ENCODE measurements at places on chromosomes 13 and 19.

DNA sequence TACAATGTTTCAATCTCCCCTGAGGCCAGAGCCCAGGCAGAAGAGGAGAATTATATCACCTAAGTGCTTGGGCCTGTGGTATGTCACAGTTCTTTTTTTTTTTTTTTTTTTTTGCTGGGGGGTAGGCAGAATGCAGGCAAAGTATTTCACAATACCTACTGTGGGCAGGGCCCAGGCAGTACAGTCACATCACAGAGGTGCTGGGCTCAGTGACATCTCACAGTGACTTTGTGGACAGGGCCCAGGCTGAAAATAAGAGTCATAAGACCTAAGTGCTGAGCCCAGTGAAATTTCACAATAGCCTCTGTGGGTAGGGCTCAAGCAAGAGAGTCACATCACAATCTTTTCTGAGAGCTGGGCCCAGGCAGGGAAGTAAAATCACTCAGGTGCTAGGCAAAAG, 15.9 kb upstream of the ZNF208 start:
- DNase-seq: no peak

DNA sequence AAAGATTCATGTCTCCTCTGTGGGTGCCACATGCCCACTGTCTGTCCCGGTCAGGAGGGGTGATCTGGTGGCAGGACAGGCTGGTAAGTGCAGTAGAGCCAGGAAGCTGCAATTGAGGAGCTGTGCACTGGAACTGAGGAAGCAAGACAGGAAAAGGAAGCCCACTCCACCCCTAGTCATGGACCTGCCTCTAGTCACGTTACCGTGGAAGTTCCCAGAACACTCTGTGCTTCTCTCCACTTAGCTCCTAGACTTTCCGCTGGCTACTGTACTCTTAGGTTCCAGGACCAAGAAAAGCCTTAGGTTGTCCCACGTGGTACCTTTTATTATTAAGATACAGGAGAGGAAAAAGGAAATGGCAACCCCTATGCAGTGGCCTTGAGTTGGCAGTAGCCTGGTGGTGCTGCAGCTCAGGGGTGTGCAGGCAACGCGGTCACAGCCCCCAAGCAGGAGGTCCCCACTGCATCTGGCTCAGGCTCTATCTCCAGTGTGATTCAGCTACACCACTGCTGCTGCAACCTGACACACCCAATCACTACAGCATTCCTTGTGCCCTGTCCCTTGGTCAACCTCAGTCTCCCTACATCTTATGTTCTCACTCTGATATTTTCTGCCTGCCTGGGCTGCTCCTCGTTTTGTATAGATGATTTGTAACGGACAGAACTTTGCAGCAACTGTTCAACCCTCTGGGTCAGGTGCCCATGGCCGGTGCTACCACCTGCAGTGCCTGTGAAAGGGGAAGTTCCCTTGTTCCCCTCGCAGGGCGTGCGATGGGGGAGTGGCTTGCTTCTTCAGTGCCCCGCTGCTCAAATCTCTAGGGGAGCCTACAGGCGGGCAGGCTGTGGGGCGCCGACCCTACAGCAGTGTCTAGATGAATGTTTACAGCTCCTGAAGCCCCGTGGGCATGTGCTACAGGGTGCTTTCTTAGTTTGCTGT, 24.4 kb upstream of the GPR12 start:
- DNase-seq: no peak

- no peak for DNase-seq
Measured at GRCh38 chr19:8146877-8147581, 2.4 kb downstream of the FBN3 start.

GRCh38 chr19:38317104-38317612, 1.4 kb upstream of the YIF1B start:
- no peak for DNase-seq

DNA sequence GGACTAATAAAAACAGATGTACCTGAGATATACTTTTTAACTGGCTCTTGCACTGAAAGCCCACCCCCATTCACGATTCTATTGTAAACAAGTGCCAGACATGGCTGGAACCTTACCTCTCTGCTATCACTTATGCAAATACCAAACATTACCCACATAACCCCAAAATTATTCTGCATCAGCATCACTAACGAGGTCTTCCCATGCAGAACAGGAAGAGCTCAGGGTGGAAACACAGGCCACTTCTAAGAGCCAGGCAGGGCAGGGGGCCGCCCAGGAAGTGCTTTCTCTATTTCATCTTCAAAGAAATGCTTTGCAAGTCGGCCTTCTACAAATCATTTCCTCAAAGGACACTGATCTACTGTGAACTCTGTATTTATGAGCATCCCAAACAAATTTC, 7.3 kb downstream of the IRS2 start:
- no peak for DNase-seq

DNA sequence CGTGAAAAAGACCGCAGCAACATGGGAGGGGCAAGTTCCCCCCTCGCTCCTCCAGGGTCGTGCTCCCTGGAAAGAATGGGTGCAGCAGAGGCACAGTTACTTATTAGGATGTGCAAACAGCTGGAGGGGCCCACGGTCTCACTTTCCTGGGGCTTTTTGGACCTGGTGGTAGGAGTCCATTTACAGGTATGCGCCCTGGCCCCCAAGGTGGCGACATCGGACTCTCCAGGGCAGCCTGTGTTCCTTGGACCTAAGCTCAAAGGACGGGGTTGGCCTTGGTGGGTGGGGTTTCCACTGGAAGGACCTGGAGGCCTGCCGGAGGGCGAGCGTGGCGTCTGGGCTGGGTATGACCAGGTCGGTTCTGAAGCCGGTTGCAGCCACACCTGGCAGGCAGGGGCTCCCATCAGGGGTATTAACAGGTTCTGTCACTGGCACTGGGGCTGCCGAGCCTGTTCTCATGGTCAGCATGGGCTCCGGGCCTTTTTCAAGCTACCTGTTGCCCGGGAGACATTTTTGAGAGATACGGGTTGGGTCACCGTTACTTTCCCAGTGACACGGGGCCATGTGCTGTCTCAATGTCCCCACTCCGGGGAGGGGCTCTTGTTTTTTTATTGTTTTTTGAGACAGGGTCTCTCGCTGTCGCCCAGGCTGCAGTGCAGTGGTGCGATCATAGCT, 5.9 kb downstream of the ZFR2 start:
- no peak for DNase-seq

- no peak for DNase-seq
Measured at GRCh38 chr13:27419328-27419727, 5.1 kb upstream of the GTF3A start.

DNA sequence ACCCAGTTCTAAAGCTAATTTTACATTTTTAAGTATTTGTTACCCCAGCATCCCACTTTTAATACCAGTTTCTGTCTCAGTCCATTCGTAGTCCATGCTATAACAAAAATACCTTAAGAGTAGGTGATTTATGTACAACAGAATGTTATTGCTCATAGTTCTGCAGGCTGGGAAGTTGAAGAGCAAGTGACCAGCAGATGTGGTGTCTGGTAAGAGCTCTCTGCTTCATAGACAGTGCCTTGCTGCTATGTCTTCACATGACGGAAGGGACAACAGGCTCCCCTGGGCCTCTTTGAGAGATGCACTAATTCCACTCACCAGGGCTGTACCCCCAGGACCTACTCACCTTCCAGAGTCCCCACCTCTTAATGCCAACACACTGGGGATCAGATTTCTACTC, 96.6 kb downstream of the COL4A2 start:
- DNase-seq: no peak

DNA sequence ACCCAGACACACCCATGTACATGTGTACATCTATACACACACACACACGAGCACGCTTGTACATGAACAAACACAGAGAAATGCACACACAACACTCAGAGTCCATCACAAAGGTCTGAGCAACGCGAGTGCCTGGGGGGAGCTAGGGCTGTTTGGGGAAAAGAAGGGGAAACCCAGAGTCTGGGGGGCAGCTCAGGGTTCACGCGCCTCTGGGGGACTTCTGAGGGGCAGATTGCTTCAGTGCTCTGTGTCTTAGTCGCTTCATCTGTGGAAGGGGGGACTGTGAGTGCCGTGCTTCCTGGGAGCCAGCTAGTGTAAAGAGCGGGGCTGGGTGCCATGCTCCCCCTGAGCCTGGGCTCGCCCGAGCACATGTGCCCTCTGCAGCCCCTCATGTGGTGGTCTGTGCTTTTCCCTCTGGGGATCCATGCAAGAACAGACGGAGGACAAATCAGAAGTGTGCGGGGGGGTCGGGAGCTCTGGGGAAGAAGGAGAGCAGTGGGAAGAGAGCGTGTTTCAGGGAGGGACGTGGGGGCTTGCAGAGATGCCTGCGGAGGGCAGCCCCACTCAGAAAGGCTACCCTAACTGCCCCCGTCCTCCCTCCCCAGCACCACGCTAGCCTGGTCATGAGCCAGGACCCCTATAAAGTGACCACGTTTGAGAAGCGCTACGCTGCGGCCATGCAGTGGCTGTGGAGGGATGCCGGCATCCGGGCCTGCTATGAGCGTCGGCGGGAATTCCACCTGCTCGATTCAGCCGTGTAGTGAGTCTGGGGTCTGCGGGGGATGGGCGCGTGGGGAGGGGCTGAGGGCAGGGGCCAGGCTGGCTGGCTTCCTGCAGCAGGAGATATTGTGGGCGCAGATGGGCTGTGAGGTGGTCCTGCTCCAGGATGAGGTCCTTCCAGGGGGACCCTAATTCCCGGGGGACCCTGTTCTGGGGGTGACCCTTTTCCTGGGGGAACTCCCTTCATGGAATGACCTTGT, 14.0 kb downstream of the GNA15 start:
- DNase-seq: no peak

DNA sequence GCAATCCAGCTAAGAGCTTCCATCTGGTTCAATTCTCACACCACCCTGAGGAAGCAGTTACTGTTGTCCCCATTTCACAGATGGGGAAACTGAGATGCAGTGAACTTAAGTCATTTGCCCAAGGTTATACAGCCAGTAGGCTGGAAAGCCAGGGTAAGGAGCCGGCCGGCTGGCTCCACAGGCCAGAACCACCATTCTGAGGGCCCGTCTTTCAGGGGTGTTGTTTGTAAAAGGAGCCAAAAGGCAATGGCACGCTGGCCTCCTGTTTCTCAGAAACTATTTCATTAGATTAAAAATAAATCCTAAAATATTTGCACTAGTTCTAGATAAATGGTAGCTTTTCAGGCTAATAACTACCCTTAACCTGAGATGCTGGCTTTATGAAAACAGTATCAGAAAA, 114.9 kb downstream of the CRYL1 start:
- no peak for DNase-seq

DNA sequence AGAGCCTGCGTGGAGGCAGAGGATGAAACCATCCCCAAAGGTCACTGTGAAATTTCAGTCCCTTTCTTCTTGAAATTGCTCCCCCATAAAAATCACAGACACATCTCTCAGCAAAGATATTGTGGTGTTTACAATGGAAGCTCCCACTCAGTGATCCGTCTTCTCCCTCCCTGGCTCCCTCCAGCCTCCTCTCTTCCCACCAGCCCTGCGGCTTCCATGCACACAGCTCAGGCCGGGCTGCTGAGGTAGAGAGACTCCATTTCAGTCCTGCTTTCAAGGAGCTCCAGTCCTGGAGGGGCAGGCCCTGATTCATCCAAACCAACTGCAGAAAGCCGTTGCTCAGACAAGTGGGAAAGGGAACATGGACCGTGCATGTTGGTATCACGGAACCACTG, 24.0 kb upstream of the MIER2 start:
- no peak for DNase-seq

- peak; percentile 59 for DNase-seq
Measured at GRCh38 chr19:47240996-47241918, 10.3 kb upstream of the BBC3 start.

GRCh38 chr19:10641248-10641647, 12.9 kb upstream of the ILF3 start:
- DNase-seq: no peak

GRCh38 chr13:106233134-106233735, 302.2 kb downstream of the EFNB2 start:
- DNase-seq: no peak

- no peak for DNase-seq
Measured at GRCh38 chr13:34748596-34748995, 193.5 kb upstream of the NBEA start.

DNA sequence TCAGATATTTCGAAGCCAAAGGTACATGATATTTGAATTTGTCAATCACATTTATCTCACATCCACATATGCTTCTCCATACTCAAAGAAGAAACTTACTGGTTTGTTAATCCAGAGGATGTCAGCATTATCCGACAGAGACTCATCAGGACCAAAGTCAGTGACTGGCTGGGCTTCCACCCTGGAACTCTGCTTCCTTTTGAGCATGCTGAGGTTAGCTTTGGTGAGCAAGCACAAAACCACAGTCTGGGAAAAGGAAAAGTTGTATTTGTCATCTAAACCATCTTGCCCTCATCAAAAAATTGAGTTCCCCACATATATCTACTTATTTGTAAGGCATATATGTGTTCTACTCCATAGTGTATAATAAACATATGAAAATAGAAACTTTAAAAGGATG, 17.4 kb downstream of the NALCN start:
- DNase-seq: no peak

- DNase-seq: no peak
Measured at GRCh38 chr13:61002686-61003085, 413.0 kb downstream of the PCDH20 start.

DNA sequence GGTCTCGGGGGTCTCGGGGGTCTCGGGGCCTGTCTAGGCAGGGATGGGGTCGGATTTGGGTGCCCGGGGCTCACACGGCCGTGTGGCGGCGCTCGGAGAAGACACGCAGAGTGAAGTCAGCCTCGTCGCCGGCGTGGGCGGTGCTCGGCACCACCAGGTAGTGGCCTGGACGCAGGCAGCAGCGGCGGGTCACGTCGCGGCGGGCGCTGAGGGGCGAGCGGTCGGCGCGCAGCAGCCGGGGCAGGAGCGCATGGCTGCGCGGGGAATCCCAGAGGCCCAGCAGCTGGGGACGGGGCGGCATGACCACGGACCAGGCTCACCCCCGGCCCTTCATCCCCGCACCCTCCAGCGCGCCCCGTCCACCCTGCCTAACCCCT, 8.2 kb downstream of the CAPN12 start:
- DNase-seq: no peak

DNA sequence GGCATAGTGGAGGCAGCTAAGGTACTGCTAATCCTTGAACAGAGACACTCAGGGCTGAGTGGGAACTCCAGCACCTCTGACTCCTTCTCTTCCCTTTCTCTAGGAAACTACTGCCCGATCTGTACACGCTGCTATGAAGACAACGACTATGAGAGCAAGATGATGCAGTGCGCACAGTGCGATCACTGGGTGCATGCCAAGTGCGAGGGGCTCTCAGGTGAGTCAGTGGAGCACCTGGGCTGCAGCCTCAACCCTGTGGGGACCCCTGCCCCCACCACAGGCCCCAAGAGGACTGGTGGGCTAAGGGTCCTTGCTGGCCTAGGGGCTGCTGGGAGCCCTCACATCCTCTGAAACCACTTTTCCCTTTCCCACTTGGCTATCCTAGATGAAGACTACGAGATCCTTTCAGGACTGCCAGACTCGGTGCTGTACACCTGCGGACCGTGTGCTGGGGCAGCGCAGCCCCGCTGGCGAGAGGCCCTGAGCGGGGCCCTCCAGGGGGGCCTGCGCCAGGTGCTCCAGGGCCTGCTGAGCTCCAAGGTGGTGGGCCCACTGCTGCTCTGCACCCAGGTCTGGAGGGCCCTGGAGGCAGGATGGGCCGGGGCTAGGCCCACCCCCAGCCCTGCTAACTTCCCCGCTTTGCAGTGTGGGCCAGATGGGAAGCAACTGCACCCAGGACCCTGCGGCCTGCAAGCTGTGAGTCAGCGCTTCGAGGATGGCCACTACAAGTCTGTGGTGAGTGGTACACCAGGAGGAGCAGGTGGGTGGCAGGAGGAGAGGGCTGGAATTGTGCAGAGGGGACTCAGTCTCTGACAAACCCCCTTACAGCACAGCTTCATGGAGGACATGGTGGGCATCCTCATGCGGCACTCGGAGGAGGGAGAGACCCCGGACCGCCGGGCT, 9.5 kb downstream of the KMT2B start:
- no peak for DNase-seq

GRCh38 chr19:11699931-11700794, 38.6 kb downstream of the ZNF823 start:
- no peak for DNase-seq

GRCh38 chr13:97892717-97893116, 60.8 kb upstream of the IPO5 start:
- DNase-seq: no peak
